ENCODE measurements at places on chromosomes 11 and 22. TPM values are rescaled to one million over a fixed set of nuclear protein-coding genes. Genes with fewer than 3 reads are reported as not detected.

OR51B5 gene
- not detected for total RNA-seq

HTR3A gene
- total RNA-seq: not detected

P2RX3 gene
- not detected for total RNA-seq

PAAF1 gene
- 2.2 TPM for total RNA-seq

SCGB1C1 gene
- not detected for total RNA-seq

MAJIN gene
- total RNA-seq: not detected

AP5B1 gene
- 8.3 TPM for total RNA-seq

DNA sequence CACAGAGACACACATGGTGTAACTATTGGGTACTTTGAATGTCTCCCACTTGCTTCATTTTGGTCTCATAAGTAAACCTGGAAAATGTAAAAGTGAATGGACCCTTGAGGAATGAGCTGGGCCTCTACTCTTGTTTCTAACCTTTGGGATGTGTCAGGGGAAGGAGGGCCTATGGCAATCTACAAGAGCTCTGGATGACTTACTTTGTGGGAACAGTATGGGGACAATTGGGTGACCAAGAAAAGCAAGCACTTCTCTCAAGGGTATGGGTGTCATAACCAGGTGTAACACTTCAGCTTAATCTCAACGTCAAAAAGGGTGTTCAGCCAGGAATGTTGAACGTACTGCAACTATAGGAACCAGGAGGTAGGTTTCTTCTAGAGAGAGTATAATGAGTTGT, 144.0 kb downstream of the OPCML start:
- no peak for DNase-seq

- peak; percentile 32 for DNase-seq
These were observed 45.7 kb downstream of the CYTH4 start for GRCh38 chr22:37328017-37328416.

DNA sequence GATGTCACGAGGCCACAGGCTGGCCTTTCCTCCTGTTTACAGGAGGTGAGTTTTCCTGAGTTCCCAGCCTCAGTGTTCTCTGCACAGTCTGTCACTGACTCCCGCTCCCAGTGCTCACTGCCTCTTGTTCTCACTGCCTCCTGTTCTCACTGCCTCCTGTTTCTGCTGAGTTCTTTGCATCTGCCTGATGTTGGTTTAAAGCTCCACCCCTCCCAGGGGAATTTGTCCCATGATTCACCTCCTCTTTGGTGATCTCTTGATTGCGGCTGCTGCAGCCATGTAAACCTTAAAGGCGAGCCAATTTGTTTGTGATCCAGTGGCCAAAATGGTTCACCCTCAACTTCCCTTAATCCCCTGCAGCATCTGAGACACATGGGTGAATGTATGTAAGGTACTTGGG, 6.0 kb upstream of the TUBA8 start:
- DNase-seq: no peak

GRCh38 chr11:17585911-17586695, 39.0 kb downstream of the OTOG start:
- DNase-seq: no peak

- DNase-seq: no peak
These were observed 89.5 kb upstream of the DBX1 start for GRCh38 chr11:20249796-20250195.

- no peak for DNase-seq
These were observed 50.1 kb downstream of the SGSM3 start for GRCh38 chr22:40420341-40421081.

DNA sequence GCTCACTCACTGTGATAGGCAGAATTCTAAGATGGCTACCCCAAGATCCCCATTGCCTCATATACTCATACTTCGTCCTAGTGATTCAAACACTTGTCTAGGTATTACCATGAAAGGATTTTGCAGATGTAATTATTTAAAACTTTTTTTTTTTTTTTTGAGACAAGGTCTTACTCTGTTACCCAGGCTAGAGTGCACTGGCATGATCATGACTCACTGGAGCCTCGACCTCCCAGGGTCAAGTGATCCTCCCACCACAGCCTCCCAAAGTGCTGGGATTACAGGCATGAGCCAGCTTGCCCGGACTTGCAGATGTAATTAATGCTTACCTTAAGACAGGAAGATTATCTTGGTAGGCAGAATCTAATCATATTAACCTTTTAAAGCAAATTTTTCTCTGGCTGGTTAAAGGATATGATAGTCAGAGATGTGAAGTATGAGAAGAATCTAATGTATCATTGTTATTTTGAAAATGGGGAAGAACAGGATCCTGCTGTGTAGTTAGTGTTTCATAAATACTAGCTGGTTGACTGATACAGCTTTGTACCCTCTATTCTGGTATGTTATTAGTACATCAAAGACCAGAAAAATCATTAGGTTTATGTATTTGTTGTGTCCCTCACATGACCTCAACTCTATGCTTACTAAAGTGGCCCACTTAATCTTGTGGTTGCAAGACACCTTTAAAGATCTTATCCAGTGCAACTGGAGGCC, 35.5 kb downstream of the C2CD3 start:
- no peak for DNase-seq
